DMS53 (cell line): ENCODE measurements at places on chromosomes 12 and 14.

- DNase-seq, result no peak
Observed at GRCh38 chr14:22422238-22422637, 166.8 kb downstream of the DAD1 start.

DNA sequence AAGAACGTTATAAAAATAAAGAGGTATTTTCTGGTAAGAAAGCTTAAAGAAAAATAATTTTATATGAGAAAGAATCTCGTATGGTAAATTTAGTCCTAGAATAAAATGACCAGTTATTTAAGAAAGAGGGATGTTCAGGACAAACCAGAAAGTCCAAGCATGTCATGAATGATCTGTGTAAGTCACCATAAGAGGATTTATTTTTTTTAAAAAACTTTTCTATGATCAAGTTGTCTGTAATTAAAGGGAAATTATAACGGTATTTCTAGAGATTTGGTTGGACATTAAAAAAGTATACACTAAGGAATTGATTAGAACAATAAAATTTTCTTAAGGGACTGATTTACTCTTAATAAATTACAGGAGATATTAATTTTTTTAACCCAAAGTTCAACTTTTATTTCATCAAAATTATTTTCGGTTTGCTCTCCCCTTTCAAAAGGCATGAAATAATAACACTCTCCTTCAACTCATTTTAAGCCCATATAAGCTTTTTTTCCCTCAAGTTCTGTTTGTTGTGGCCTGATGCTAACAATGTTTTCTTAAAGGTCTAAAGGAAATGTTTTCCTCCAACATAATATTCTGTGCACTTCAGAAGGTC lies 49.9 kb upstream of the CPSF6 start:
- peak; percentile 55 for DNase-seq

DNA sequence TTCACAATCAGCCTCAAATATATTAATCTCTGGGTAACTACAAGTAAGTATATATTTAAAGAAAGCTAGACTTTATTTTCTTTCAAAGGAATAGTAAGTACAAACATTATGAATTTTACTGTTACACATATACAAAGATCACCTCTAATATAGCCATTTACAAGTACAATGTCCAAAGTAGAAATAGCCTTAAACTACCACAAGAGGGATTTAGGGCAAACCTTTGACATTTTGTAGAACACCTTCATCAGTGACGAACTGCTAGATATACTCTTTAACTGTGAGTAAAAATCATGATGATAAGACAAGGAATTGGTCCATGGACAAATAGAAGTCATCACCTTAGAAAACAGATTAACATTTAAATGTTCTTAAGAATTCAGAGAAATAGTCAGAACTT lies 69.8 kb downstream of the CNTN1 start:
- DNase-seq, result peak; percentile 39

- no peak for DNase-seq
Observed at GRCh38 chr12:93109551-93110203, 180.6 kb upstream of the EEA1 start.

GRCh38 chr14:85124631-85125290 lies 405.2 kb upstream of the FLRT2 start:
- DNase-seq, result no peak

DNA sequence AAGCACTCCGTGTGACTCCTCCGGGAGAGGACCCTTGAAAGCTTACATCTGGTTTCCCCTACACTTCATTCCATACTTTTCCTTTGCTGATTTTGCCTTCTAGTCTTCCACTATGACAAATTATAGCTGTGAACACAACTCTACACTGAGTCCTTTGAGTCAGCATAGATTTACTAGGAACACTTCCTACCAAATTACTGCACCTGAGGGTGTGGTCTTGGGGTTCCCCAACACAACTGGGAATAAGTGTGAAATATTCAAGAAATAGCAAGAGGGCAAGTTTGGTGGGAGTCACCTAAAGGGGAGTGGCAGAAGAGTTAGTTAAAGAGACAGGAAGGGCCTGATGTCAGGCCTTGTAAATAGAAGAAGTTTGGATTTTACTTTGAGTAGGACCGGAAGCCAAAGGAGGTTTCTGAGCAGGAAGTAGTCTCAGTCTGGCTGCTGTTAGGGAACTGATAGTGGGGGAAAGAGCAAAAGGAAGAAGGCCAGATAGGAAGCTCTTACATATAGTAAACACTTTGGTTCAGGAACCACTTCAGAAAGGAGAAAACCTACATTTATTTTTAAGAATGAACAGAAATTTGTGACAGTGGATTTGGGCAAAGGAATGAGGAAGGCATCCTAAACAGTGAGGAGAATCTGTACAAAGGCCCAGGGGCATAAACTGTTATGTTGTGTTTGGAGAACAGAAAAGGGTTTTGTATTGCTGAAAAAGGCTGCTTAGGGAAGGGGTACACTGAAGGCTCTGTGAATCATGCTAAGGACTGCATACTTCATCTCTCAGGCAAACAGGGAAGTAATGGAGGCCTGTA lies 14.2 kb downstream of the SEL1L start:
- DNase-seq, result no peak

- peak; percentile 31 for DNase-seq
Observed at GRCh38 chr12:578748-579419, 84.4 kb downstream of the NINJ2 start.

- DNase-seq, result no peak
Observed at GRCh38 chr12:54276368-54276767, 3.6 kb downstream of the CBX5 start.

GRCh38 chr12:2082321-2082720 lies 29.5 kb downstream of the CACNA1C start:
- no peak for DNase-seq

DNA sequence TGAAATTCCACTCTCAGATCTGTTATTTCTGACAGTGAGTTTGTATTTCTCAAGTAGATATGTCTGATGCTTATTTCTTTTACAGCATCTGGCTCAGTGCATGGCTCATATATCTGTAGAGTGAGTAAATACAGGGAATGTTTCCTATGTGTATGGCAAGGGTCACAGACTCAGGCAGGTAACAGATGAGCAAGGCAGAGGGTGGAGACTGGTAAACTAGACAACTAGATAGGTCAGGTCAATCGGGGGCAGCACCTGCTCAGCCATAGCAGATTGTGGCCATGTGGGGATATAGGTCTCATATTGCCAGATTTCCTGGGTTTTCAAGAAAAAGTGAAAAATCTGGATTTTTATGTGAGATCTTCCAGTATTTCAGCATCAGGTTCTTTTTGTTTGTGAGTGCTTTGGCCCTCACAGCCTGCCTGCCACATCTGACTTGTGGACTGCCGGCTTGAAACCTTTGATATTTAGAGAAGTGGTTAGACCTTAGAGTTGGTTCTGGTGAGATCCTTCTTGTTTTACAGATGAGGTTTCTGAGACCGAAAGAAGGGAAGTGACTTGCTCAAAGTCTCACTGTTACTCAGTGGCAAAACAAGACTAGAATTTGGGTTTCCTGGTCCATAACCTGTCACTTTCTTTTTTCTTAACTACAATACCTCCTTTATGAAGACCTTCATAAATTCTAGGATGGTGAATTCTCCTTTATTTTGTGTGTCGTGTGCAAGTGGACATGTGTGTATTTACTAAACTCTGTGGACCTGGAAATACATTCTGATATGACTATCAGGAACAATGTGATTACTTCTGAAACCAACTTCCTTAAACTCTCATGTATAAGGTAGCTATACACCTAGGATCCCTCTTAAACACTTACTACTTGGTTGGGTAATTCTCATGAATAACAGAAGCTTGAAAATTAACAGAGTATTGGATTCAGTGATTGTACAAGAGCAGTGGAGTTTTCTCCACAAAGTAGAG lies 34.4 kb downstream of the PROX2 start:
- DNase-seq, result no peak

GRCh38 chr14:102975662-102976061 lies 53.2 kb downstream of the AMN start:
- DNase-seq, result no peak

DNA sequence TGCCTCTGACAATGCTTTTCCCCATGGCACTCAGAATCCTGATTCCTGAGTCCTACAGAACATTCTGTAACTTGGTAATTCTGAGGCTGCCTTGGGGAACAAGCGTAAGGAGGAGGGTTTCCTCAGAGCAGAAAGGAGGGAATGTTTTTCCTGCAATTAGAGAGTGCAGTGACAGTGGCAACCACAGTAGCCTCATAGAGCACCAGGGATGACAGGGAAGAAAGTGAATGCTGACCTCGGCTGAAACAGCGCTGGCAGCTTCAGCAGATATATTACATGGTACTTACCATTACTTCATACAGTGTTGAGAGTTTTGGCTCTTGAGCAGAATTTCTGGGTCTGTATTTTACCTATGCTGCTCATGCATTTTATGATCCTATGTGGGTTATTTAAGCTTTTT lies 757.1 kb downstream of the NRXN3 start:
- no peak for DNase-seq

DNA sequence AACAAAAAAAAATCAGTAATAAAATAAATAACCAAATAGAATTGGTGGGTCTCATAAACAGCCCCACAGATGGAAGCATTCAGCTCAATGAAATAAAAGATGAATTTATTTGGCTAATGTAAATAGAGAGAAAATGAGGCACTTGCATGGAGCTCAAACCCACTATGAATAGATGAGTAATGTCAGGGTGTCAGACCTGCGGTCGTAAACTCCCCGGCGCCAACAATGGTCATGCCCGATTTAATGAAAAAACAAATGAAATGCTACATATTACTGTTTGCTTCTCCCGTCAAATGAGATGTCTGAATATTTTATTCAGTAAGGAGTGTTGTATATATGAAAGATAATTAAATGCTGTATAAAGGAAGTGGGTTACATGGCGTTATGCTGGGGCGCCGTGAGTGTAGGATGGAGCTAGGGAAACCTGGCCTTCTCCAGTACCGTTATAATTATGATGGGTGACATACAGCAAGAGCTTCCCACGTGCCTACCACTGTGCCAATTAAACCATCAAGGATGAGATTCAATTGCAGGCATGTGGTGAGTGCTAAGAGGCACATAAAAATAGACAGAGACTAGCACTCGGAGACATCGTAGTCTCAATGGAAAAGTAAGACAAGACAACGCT lies 648.1 kb downstream of the BCL11B start:
- DNase-seq, result no peak

- DNase-seq, result no peak
Observed at GRCh38 chr12:79601908-79602307, 88.9 kb downstream of the PAWR start.

DNA sequence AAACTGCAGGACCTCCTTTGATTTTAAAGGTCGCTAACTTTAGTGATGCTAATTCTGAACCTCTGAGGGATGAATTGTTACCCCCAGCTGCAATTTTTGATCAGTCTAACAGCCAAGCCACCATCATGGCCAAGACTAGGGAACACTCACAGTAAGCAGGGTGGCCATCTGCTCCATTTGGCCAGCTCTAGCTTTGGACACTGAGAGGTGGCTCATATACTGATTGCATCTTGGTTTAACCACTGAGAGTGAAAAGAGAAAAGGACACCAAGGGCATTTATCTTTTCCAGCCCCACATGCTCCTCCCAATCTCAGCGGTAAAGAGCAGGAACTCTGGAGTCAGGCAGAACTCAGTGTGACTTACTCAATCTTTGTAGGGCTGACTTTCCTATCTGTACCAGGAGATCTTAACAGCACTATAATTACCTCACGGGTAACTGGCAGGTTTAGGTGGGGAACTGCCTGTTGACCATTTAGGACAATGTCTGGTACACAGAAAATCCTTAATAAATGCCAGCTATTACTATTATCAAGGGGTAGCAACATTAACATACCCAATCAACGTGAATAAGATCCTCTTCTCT lies 6.2 kb downstream of the LPCAT3 start:
- DNase-seq, result no peak

GRCh38 chr12:103498990-103499389 lies 3.2 kb upstream of the C12orf42 start:
- DNase-seq, result no peak

GRCh38 chr12:1876086-1876485 lies 42.4 kb downstream of the CACNA2D4 start:
- no peak for DNase-seq

DNA sequence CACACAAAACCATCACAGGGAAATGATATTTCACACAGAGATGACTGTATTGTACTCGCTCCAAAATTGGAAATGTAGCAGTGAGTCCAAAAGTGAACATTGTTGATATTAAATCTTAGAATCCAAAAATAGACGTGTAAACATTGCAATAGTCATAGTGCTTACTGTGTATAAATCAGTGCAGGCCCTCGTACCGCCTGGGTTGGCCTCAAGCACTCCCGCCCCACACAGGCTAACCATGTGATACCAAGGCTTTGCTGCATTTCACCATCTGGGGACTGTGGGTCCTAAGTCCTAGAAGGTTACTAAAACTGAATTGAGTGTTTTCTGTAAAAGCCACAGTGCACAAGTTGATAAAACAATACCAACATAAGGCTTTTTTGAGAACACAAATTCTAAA lies 107.3 kb downstream of the PPP2R5E start:
- no peak for DNase-seq

- no peak for DNase-seq
Observed at GRCh38 chr12:41784957-41785356, 359.7 kb downstream of the GXYLT1 start.

DNA sequence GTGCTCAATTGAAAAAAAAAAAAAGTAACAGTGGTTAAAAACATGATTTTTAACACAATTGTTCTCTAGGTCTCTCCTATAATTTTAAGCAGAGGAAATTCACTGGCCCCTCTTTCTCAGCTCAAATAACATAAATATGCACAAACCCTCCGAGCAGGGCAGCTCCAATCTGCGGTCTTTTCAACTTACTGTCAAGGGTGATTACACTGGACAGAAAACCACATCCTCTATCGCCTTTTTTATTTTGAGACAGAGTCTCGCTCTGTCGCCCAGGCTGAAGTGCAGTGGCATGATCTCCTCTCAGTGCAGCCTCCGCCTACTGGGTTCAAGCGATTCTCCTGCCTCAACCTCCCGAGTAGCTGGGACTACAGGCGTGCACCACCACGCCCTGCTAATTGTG lies 16.5 kb upstream of the GABARAPL1 start:
- DNase-seq, result no peak

DNA sequence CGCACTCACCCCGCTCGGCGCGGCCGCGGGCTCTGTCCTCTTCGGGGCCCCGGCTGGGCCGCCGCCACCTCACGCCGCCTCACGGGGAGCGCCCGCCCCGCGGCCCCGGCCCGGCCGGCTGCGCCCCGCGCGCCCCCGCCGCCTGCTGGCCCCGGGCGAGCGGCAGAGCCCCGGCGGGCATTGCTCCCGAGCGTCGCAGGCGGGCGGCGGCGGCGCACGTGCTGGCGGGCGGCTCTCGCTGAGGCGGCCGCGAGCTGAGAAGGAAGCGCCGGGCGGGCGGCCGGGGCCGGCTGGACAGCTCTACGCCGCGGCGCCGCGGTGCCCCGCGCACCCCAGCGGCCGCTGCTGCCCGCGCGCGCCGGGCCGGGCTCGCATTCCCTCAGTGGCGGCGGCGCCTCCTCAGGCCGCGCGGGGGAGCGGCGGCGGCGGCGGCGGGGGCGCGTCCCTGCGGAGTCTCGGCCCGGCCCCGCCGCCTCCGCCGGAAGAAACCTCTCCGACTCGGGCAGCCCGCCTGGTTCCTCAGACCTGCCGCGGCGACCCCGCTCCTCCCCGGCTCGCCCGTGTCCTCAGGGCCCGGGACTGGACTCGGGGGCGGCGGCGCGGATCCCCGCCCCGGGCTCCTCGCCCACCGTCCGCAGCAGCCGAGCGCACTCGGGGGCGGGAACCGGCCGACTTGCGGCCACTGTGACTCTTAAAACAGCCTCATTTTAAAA lies at the start of gene PITPNM2:
PITPNM2 (minus strand) TSS at position 347 of the 713 bp plus-strand sequence. CDS start 116,500 bp downstream, outside the sequence.
- DNase-seq, result peak; percentile 86

GRCh38 chr12:125243811-125244210 lies 178.6 kb downstream of the AACS start:
- no peak for DNase-seq

GRCh38 chr12:7136676-7137075 lies 6.5 kb downstream of the CLSTN3 start:
- DNase-seq, result no peak
